ENCODE measurements at places on chromosomes 7 and 10. TPM values are rescaled to one million over a fixed set of nuclear protein-coding genes. Genes with fewer than 3 reads are reported as not detected.

DNA sequence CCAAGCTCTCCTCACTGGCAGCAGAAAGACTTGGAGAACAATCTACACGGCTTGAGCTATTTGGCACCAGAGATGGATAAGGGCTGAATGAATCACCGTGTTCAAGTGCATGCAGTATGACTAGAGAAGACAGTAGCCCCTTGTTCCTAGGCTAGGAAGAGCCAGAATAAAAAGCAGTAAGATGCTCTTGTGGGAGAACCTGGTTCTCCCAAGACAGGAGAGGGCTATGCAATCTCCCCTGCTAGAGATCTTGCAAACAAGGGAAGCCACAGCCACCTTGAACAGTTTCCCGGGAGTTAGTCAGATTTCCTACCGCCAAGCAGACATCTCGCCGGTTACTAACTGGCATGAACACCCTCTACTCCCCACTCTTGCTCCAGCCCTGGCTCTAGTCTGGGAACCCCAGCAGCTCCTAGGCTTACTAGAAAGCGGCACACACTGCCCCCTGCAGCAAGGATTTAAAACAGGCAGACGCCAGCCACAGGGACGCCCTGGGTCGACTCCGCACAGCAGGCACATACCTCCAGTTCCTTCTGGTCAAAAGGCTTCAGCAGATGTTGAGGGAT is 107.3 kb downstream of the SMURF1 start:
- peak; percentile 28 for DNase-seq

DNA sequence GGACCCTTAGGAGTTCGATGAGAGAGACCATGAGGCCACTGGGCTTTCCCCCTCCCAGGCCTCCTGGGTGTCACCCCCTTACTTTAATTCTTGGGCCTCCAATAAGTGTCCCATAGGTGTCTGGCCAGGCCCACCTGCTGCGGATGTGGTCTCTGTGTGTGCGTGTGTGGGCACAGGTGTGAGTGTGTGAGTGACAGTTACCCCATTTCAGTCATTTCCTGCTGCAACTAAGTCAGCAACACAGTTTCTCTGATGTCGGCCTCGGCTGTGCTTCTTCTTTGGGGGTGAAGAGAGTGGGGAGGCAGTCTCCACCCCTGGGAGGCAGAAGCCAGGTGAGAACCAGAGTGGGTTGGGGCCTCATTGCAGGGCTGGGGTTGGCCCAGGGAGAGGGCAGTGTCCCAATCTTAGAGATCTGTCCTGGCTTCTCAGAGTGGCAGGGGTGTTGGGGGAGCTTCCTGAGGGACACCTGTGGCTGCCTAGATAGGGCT is 1.5 kb downstream of the PVRIG start:
- peak; percentile 81 for DNase-seq

DNA sequence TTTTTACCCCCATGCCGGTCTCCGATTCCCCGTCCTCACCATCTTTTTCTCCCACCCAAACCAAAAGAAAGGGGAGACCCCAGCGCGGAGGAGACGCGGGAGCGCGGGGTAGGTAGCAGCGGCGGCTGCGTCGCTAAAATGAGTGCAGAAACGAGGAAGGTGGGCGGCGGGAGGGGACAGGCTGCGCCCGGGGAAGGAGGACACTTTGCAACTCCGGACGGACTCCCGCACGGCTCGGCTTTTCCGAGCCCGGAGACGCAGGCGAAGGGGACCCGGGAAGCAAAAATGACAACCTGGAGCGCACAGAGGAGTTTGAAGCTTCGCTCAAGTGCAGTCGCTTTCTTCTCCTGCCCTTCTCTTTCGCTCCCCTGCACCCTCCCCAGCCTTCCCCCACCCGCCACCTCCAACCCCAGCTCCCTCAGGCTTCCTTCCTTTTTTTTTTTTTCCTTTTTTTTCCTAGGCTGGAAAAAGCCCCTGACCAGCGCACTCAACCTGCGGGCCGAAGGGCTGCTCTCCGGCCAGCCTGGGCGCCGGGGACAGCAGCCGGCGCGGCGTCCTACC is 453 bp downstream of the SFMBT2 start:
- peak; percentile 68 for DNase-seq

The UCMA gene
- total RNA-seq, result not detected

GRCh38 chr10:33899578-33900531 is 565.4 kb upstream of the NRP1 start:
- DNase-seq, result no peak

The UPK3BL2 gene
- 22.3 TPM for total RNA-seq
